Brain microvascular endothelial cell (primary cell): ENCODE measurements at places on chromosomes 4 and X.
A peak's percentile ranks its signal among the peaks of the same experiment; 100 is the strongest.

- DNase-seq, result no peak
Observed at GRCh38 chr4:138414202-138414601, 172.1 kb upstream of the SLC7A11 start.

GRCh38 chrX:125219852-125220251 is 99.8 kb upstream of the TEX13C start:
- no peak for DNase-seq

DNA sequence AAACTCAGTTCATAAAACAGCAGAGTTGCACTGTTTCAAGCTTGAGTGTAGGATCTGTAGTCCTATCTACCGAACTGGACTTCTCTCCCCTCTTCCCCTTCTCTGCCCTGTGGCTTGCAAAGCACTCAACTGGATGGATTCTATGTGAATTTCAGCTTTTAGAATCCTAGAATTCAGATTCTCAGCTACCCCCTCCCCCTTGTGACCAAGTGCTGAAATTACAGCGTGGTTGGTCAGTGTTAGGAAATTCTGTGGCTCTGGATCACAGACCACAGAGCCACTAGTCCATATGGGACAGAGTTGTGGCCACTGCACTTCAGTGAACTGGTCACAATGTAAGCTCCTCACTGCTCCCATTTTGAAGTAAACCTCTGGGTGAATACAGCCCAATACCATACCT is 64.6 kb upstream of the TRPC5 start:
- DNase-seq, result no peak

DNA sequence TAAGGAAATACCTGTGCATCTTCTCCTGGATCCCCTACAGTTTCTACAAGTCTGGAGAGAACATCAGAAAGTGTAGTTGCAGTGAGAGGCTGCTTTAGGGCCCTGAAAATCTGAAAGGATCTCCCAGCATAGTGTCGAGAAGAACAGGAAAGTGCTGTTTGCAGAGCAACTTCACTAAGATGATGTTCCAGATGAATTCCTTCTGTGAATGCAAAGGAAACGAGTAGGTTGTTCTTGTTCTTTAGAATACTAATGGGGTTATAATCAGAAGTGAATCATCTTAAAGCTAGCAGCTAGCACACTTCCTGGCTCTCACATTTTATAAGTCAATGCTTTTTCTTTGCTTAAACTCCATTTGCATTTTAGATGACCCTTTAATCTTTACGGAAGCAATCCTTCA is 53.7 kb downstream of the ZAR1 start:
- DNase-seq, result no peak

DNA sequence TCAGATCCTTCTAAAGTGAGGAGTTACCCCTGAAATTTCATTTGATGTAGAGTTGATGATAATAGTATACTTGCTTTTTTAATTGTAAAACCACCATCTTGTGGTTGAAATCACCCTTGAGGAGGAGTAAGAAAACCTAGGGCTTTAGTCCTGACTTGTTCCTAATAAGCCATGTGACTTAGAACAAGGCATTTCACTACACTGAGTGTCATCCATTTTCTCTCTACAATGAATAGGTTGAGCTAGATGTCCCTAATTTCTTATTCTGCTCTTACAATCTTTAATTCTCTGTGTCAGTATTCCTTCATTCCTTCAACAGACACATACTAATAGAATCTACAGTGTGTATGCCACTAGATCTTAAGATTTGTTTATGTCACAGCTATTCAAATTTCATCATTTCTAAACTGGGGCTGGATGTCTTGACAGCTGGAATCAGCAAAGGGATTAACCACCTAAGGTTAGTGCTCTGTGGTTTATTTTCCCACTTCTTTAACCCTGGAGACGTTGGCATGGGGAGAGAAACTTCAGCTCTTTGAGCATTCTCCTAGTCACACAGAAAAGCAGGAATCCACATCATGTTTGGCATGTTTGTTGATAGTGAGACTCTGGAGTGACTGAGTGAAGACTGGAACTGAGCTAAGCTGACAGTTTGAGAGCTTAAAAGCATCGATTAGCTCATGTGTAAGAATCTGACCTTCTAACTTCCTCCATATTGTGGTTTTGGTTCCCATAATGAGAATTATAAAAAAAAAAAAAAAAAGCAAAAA is 246.3 kb downstream of the NDST4 start:
- DNase-seq, result no peak

DNA sequence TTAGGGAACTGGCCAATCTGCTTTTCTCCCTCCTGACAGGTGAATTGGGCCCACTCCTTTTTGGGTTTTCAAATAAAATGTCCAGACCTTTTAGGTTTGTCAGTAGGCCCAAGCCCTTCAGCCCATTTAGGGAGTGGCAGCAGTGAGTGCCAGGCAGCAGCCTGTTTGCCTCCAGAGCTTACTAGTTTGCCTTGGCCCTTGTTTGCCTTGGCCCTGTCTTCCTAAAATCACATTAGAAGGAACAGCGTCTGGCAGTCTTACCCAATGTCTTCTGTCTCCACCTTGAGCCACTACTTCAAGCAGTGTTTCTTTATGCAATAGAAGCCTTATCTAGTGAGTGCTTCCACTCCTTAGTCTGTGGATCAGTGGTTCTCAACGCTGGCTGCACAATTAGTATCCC is 117.1 kb downstream of the TMEM164 start:
- DNase-seq, result no peak

GRCh38 chr4:71110499-71110898 is 117.0 kb downstream of the DCK start:
- DNase-seq, result no peak

DNA sequence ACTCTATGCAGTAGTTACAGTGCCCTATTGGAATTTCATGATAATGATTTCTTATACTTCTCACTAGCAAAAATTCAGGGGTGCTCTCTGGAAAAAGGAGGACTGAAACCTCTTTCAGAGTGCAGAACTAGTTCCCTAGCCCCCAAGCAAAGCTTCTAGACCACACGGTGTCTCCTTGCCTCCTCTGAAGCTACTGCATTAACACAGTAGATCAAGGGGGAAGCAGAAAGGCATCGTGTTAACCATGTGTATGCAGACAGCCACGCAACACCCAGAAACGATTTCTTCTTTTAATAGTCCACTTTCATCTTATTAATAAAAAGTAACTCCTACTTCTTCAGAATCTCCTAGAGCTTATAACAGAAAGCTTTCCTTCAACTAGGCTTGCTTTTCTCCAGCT is 44.7 kb downstream of the MAML3 start:
- no peak for DNase-seq

GRCh38 chr4:13476915-13477314 is 7.2 kb downstream of the RAB28 start:
- DNase-seq, result peak; percentile 57

- DNase-seq, result no peak
Observed at GRCh38 chr4:180336494-180337090, 1906.6 kb upstream of the TENM3 start.

DNA sequence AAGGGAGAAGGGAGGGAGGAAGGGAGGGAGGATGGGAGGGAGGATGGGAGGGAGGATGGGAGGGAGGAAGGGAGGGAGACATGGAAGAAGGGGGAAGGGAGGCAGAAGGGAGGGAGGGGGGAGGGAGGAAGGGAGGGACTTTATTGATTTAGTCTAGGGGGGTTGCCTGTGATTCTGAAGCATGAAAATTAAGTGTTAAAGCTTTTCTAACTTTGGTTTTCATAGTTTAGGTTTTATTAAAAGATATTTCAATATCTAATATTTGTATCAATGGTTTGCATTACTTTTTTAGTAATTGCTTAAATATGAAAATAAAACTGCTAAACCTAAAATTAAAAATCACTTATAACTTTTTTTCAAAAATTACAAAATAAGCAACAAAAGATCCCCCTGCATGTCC is 2.4 kb downstream of the PALLD start:
- no peak for DNase-seq

DNA sequence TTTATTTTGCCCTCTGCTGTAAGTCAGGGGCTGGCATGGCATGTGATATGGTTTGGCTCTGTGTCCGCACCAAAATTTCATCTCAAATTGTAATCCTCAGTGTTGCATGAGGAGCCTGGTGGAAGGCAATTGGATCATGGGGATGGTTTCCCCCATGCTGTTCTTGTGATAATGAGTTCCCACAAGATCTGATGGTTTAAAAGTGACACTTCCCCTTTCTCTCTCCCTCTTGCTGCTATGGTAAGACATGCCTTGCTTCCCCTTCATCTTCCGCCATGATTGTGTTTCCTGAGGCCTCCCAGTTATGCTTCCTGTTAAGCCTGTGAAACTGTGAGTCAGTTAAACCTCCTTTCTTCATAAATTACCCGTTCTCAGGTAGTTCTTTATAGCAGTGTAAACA is 72.0 kb upstream of the MSX1 start:
- DNase-seq, result no peak
